Stimulated activated CD4-positive, alpha-beta T cell treated with anti-CD3 and anti-CD28 coated beads, Interleukin-1b, Interleukin-23, amount 100 ng/mL, for 24 hours (primary cell): ENCODE measurements at places on chromosomes 12 and 14.

DNA sequence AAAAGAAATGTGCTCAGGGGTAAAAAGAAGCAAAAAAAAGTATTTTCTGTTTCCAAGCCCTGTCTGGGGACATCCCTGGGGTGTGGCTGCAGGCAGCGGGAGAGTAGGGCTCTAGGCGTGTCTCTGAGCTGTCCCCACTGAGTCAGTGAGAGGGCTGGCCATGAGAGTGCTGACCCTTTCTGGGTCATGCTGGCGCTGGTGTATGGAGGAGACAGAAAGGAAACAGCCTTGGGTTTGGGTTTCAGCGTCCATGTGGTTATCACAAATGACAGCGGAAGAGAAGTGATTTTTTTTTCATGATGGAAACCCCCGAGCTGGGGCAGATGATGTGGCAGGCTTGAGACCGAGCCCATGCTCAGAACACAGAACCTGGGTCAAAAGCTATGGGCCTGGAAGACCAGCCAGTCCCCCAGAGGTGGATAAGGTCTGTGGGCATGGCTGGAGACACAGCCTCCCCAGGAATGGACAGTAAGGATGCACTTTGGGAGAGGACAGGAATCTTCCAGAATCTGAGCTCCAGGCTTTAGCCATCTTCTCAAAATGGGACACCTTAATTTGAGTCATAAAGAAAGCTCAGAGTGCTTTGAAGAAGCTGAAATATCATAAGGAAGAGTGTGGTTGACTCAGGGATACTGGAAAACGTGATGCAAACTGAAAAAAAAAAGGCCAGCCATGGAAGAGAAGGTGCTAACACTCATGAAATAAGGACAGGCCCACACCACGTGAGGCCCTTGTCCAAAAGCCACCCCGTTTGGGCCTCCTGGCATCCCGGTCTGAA, 36.2 kb downstream of the SYNE3 start:
- no peak for DNase-seq

DNA sequence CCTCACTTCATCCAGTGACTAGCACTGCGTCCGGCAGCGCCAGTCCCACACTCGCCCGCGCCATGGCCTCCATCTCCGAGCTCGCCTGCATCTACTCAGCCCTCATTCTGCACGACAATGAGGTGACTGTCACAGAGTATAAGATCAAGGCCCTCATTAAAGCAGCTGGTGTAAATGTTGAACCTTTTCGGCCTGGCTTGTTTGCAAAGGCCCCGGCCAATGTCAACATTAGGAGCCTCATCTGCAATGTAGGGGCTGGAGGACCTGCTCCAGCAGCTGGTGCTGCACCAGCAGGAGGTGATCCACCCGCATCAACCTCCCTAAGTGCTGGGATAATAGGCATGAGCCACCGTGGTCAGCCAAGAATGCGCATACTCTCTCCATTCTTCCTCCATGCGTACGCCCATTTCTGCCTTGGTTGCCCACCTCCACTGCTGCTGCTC, 59.9 kb downstream of the IRF2BPL start:
- no peak for DNase-seq

- no peak for DNase-seq
These were observed 68.6 kb downstream of the RESF1 start for GRCh38 chr12:32027684-32028365.

DNA sequence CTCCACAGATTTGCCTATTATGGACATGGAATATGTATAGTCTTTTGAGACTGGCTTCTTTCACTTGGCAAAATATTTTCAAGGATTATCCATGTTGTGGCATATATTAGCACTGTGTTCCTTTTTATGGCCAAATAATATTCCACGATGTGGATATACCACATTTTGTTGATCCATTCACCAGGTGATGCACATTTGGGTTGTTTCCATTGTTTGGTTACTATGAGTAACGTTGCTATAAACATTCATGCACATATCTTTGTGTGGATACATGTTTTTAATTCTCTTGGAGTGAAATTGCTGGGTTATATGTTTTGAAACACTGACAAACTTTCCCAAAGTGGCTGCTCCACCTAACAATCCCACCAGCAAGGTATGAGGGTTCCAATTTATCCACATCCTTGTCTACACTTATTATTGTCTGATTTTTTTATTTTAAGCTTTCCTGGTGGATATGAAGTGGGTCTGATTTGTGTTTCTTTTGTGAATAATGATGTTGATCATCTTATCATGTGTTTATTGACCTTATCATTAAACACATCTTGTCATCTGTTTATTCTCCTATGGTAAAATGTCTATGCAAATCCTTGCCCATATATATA, 116.2 kb upstream of the FRMD6 start:
- DNase-seq: no peak

DNA sequence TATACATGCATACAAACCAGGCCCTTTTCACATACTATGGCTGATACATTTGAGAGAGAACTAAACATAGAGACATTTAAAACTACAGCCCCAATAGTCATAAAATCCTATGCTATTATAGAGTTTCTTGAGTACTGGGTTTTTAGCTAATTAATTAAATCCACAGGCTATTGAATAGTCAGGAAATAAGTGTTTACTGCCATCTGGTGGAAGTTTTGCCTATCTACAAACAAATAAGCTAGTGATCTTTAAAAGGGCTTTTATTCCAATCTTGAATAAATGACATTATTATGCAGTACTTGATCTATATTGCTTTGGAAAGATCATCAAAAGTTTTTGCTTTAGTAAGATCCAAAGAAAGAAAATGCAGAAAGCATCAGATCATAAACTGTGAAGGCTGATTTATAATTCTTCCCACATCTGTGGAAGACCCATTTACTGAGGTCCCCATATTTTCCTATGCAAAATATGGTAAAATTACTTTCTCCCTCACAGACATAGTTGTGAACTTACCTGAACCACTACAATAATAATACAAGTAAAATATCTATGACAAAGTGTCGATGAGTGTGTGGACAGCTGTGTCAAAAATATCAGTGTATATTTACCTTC, 131.3 kb downstream of the ITPR2 start:
- no peak for DNase-seq

GRCh38 chr14:68675233-68675577, 117.7 kb downstream of the ZFP36L1 start:
- no peak for DNase-seq

DNA sequence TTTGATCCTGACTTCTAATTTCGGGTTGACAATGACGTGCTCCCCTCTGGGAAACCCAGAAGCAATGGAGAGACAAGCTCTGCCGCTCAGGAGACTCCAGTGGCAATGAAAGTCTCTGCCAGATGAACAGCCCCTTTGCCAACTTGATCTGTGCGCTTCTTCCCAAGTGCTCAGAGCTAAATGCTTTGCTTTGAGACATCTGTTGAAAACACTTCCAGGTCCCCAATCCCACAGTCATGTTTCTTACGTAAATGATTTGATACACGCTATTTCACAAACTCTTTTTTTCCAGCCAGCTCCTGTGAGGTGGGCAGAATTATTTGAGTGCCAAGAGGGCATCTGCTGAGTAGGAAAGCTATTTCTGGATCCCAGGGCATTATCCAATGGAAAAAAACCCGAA, 147.6 kb downstream of the RIMBP2 start:
- no peak for DNase-seq

DNA sequence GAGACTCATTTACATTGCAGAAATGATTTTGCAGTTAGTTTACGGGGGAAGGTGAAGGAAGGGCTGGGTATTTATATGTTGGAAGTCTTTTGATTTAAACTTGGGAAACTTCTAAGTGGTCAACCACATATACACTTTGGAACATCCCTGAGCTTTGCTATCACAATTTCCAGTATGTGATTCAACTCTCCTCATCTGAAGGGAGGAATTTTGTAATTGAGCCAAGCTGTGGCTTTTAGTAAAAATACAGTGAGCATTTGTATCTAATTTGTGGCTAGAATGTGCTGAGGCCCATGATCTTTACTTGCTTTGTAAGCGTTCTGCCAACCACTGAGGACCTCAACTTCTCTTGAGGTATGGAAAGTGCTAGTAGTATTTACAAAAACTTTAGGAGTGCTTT, 235.0 kb upstream of the PDZRN4 start:
- no peak for DNase-seq
